Neural crest cell (in vitro differentiated cells): ENCODE measurements at places on chromosomes 3 and 15.

GRCh38 chr3:143060906-143061305 is 58.7 kb upstream of the CHST2 start:
- no peak for DNase-seq

- no peak for DNase-seq
These were observed 106.1 kb downstream of the ROBO2 start for GRCh38 chr3:77146004-77146403.

DNA sequence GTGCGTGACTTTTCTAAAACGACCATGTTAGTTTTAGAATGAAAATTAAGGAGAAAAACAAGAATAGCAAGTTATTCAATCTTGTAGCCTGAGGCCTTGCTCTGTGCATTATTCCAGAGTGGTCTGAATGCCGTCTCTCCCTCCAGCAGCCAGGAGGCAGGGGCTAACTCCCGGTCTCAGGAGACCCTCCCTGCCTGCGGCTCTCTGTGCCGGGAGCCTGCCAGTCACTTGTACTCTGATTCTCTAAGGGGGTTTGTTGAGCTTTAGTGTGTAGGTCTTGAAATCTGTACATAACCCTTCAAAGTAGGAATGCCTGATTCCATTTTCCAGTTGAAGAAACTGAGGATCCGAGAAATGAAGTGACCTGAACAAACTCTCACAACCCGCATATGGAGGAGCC is 97.3 kb downstream of the ARNT2 start:
- no peak for DNase-seq

GRCh38 chr3:139455855-139456254 is 20.5 kb downstream of the RBP2 start:
- no peak for DNase-seq

- no peak for DNase-seq
These were observed 26.6 kb upstream of the SMAD6 start for GRCh38 chr15:66675446-66675845.

- no peak for DNase-seq
These were observed 182.0 kb upstream of the WNT5A start for GRCh38 chr3:55669133-55669532.

GRCh38 chr3:20648921-20649381 is 462.9 kb upstream of the SGO1 start:
- no peak for DNase-seq

DNA sequence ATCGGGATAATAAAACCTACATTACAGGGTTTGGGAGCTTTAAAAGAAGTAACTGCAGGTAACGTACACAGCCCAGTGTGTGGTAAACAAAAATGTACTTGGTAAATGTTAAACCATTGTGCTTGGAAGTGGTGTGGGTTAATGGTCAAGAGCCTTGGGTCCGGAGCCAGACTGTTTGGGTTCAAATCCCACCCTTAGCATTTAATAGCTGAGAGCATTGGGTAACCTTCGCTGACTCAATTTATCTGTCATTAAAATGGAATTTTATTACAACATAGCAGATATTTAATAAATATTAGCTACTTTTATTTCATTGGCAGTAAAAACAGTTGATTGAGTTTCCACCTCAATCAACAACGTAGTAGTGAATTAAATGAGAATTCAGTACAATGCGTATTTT is 1.5 kb downstream of the FSTL1 start:
- DNase-seq, result no peak

DNA sequence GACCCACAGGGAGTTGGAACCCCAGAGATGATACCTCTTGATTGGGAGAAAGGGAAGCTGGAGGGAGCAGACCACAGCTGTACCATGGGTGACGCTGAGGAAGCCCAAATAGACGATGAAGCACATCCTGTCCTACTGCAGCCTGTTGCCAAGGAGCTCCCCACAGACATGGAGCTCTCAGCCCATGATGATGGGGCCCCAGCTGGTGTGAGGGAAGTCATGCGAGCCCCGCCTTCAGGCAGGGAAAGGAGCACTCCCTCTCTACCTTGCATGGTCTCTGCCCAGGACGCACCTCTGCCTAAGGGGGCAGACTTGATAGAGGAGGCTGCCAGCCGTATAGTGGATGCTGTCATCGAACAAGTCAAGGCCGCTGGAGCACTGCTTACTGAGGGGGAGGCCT is 201.1 kb downstream of the AKAP13 start:
- no peak for DNase-seq

DNA sequence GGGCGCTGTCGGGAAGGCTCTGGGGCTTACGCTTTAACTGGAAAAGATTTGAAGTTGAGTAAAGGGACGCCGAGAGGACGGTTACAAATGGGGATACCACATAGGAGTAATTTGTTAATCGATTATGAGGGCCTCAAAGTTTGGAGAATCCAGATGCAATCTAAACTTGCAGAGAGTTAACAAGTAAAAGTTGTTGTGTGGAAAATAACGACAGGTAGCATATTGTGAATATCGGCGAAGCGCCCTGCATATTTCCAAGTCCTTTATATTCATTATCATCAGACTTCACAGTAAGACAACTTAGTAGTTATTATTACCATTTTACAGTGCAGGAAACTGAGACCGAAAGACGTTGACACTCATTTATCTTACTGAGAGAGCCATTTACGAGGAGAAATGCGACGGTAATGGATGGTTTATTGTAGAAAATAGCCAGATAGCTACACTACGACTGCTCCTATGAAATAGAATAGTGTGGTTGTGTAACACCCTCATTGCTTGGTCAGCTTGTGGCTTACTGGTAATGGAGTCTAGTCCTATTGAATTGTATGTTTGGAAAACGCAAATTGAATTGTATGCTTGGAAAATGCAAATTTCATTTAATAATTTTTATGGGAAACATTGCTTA is 700 bp downstream of the MKRN2 start:
- DNase-seq, result no peak

DNA sequence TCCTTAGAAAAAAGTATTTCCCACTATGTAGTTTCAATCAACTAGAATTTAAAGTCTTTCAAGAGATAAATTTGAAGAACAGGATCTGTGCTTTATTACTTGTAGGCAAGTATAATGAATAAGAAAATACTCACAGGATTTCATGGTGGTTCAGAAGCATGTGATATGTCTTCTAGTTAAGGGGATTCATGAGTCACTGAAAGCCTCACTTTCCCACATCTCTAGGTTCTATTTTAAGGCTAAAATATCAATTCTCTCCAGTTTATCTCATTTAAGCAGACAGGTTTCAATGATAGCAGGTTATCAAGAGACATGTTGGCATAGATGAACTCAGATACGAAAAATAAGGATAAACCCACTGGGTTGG is 437.8 kb upstream of the BCHE start:
- DNase-seq, result no peak

DNA sequence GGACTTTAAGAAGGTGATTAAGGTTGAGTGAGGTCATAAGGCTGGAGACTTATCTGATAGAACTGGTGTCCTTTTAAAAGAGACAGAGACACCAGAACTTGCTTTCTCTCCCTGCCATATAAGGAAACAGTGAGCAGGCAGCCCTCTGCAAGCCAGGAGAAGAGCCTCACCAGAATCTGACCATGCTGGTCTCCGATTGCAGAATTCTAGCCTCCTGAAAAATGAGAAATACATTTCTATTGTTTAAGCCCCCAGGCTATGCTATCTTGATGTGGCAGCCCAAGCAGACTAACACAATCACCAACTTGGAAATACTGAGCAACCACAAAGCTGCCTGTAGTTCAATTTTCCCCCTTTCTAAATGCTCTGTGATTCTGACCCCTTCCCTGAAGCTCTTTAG is 161.4 kb upstream of the RARB start:
- no peak for DNase-seq

- no peak for DNase-seq
These were observed 107.7 kb upstream of the RPL32 start for GRCh38 chr3:12948891-12949711.

- DNase-seq, result no peak
These were observed 89.4 kb downstream of the EDEM1 start for GRCh38 chr3:5276934-5277333.

- DNase-seq, result no peak
These were observed 36.9 kb upstream of the HERC1 start for GRCh38 chr15:63870487-63871209.

- no peak for DNase-seq
These were observed 123.6 kb upstream of the VEPH1 start for GRCh38 chr3:157626817-157627216.

GRCh38 chr15:58608711-58609110 is 140.8 kb downstream of the ADAM10 start:
- no peak for DNase-seq

GRCh38 chr3:25888892-25889524 is 99.1 kb downstream of the OXSM start:
- DNase-seq, result no peak

- no peak for DNase-seq
These were observed 862.1 kb downstream of the ROBO1 start for GRCh38 chr3:78905700-78906099.

DNA sequence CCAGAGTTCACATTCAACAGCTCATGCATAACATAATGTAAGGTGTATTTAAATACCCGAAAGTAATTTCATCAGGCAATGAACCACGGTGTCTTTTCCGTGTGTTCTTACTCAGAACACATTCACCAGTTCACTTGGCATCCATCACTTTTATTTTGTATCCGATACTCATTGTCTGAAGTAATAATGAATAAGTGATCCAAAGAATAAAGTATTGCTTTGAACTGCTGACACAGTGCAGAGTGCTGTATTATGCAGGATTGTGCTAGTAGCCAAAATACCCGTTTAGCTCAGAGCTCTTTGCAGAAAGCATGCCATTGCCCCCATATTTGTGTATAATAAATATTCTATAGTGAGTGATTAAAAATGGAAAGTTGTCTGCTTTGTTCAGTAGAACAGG is 460.9 kb upstream of the KCNMB2 start:
- DNase-seq, result no peak

DNA sequence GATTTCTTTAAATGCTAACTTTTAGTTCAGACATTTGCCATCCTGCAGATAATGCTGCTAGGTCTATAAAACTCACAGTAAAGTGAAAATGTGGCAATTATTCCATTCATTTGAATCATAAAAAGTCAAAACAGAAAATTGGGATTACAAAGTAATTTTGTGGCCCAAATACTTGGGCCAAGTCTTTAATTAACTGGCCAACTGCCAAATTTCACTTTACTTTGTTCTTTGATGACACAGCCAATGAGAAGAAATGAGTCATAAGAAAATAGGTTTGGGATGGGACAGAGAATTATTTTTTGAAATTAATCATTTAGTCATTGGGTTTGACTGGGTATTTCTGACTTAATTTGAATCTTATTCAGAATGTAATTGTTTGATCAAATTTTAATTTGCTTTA is 89.8 kb upstream of the SLC2A2 start:
- no peak for DNase-seq

GRCh38 chr3:195451373-195452015 is 8.7 kb upstream of the ACAP2 start:
- no peak for DNase-seq

- no peak for DNase-seq
These were observed 43.4 kb upstream of the SEC22A start for GRCh38 chr3:123158330-123158729.

DNA sequence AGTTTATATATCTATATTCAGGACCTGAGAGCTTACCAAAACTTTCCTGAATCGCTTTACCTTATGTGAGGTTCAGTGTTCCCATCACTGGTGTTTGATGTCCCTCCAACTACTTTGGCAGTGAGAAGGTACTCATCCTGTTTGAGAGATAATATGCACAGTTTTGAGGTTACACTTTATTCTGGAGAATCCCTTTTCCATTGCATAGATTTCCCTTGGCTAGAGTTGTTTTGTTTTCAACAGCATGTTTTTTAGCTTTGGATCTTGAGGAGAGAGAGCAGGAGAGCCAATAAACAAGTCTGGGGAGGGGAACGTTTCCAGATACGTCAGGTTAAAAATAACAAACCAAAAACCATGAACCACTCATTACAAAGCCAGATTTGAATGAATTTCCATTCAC is 33.6 kb downstream of the CD200 start:
- DNase-seq, result no peak

DNA sequence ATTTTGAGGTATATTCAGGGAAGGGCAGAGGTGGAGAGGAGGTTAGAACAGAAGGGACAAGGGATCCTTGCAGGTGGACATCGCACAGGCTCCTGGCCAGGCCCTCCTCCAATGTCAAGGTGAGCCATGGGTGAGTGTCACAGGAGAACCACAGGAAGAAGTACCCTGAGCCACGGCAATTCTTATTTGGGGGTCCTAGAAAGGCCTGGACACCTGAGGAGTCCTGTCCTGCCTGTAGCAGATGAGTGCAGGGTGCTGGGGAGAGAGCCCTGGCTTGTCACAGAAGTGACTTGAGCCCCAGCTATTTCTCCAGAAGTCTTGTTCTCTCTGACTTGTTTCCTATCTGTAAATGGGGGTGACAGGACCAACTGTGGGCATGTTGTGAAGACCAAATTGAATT is 4.3 kb downstream of the SLC6A20 start:
- no peak for DNase-seq

DNA sequence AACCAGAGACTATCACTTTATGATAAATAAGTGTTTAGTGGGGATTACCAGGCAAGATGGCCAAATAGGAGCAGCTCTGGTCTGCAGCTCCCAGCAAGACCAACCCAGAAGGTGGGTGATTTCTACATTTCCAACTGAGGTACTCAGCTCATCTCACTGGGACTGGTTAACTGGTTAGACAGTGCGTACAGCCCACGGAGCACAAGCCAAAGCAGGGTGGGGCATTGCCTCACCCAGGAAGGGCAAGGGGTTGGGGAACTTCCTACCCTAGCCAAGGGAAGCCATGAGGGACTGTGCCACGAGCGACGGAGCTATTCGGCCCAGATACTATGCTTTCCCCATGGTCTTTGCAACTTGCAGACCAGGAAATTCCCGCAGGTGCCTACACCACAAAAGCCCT is 171.0 kb downstream of the CTNNB1 start:
- DNase-seq, result no peak

GRCh38 chr15:62770752-62771151 is 271.8 kb upstream of the TPM1 start:
- no peak for DNase-seq

GRCh38 chr3:172560026-172560425 is 36.8 kb upstream of the TNFSF10 start:
- DNase-seq, result no peak

DNA sequence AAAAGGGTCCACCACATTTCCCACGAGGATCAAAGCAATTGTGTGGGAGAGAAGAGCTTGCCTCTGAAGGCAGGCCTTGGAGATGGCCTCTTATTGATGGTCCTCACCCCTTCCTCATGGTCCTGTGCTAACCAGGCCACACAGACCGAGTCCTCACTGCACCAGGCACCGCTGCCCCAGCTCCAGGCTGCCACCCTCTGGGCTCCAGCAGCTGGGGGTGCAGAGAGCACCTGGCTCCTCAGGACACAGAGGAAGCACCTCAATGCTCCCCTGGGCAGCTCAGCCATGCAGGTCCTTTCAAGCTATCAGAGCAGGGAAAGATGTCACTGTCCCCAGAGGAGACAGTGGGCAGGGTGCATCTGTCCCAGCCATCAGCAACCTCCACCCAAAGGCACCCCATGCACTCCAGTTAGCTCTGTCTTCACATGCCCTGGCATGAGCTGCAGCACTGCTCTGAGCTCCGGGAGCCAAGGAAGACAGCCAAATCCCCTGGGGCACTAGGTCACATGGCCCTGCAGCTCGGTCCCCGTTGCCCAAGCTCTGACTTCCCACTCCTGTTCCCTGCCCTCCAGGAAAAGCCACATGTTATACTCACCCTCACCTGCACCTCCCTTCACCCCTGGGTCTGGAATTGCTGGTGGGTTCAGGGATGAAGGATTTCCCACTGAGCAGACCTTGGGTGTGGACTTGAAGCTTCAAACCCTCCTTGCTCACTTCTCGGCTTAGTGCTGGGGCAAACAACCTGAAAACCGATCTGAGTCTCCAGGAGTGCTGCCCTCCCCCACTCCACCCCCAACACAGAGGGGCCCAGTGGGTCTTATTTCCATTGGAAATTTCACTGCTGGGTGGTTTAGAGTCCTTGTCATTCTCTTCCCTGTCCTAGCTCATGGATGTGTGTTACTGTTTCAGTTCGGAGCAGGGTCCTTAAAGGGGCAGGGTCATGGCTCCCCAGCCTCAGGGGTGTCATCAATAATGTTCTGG is 32.6 kb downstream of the ALS2CL start:
- DNase-seq, result no peak
